ENCODE measurements at places on chromosomes 12 and 14. TPM values are rescaled to one million over a fixed set of nuclear protein-coding genes. Genes with fewer than 3 reads are reported as not detected.
A peak's percentile ranks its signal among the peaks of the same experiment; 100 is the strongest.

DNA sequence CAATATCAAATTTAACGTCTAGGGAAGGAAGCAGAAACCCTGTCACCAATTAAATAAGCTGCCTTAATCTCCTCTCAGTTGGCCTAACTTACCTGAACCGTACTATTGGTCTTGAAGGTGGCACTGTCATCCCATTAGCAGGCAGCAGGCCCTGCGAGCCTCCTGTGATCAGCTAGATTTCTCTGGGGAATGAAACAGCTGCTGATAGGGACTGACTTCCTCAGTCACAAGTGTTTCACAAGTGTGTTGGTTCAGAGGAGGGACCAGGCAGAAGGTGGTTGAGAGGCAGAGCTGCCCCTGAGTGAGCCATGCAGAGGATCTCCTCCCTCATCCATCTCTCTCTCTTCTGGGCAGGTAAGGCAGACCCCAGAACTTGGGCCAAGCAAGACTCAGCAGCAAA lies 166.8 kb downstream of the DAD1 start:
- DNase-seq, result peak; percentile 66

The CPNE6 gene
- total RNA-seq, result not detected

The TROAP gene
- 0.97 TPM for total RNA-seq

DNA sequence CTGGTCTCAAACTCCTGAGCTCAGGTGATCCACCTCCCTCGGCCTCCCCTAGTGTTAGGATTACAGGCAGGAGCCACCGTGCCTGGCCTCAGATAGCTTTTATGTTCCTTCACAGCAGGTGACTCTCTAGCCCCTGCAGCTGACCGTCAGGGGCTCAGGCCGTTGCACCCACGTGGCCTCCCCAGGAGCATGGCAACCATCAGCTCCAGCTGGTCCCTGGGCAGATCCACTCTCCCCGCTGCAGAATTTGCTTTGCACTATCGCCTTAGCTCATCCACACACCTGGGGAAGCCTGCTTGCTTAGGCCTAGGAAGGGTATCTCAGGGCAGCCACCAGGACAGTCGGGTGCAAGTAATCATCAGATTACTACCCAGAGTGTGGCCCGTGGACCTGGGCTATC lies 62.6 kb downstream of the TSPAN9 start:
- DNase-seq, result no peak

The ACSM4 gene
- not detected for total RNA-seq

The CLEC4A gene
- 1.2 TPM for total RNA-seq

DNA sequence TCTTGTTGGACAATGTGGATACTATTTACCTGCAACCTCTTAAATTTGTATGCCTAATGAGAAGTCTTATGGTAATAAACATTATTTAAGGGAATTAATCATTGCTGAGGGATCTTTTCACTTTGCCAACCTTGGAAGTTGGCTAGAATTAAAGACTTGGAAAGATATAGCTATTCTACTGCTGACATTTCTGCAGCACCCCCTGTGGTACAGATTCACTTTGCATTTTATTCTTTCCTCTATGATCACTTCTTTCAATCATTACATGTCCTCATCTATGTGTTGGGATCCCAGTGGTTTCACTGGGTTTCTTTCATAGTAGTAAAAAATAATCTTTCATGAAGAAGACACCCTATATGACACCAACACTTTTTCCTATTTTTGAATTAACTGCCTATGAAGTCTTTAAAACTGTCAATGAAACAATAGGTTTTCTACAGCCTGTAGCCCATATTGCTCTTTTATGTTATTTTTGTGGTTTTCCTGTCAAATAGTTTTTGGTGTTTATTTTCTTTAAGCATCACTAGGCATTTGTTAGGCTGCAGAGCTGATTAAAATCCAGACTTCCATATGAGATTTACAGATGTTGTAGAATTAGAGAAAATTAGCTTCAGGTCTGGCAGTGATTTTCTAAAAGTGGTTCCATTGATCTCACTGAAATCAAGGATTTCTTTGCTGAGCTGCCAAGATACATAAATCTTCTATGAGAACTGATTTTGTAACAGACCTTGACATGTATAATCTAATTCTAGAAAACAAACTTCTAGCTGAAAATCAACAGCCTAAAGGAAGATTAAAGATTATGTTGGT lies 256.1 kb downstream of the NAV3 start:
- no peak for DNase-seq

The SLC7A8 gene
- total RNA-seq, result 11.5 TPM

DNA sequence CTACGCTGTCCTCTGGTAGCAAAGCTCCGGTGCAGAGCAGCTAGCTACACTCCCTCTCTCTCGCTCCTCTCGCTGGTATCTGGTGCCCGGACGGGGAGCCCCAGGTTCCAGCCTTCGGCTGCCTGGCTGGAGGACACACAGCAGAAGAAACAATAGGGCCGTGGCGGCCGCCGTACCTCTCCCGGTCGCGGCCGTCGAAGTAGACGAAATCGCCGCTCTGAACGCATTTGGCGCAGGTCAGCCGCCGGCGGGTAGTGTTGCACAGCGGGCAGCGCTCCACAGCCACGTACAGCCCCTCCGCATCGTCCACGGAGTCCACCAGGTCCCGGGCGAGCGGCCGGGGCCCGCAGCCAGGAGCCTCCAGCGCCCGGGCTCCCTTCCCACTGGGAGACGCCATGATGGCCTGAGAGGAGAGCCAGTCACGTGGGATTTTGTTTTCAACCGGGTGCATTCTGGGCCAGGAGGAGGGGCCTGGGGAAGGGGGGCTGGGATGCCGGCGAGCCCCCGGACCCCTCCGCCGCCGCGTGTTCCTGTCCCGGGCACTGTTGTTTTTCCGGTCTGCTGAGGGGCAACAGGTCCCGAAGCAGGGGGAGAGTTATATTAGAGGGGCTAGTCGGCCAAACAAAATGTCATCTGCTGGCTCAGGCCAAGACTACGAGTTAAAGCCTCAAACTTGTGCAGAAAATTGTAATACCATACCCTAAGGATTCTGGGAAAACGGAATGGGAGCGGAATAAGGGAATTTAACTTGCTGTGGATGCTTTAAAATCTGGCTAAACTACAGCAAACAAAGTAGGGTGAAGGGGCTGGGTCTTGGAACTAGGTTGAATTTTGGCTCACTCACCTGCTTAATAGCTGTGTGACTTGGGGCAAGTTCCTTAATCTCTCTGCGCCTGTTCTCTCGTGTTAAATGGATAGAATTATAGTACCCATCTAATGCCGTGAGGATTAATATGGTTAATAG lies at the start of gene ATG14:
ATG14 (minus strand) TSS at position 405 of the 964 bp plus-strand sequence; CDS start at position 397, 8 bp downstream.
- peak; percentile 90 for DNase-seq

DNA sequence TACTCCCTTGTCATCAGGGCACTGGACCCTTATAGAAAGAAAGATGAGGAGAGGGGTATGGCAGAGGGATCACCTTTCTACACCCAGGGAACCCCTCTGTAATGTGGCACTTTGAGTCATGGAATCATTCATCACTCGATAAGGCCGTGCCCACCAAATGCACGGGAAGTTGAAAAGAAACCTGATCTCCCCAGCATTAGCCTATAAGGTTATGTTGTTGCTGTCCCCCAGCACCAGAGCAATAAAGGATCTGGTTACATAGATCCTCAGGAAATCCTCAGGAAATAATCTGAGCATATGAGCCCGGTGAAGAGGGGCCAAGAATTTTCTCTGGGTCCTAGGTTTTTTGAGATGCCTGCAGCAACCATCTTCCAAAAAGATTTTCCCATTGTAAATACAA lies 148.8 kb upstream of the CRY1 start:
- DNase-seq, result no peak

DNA sequence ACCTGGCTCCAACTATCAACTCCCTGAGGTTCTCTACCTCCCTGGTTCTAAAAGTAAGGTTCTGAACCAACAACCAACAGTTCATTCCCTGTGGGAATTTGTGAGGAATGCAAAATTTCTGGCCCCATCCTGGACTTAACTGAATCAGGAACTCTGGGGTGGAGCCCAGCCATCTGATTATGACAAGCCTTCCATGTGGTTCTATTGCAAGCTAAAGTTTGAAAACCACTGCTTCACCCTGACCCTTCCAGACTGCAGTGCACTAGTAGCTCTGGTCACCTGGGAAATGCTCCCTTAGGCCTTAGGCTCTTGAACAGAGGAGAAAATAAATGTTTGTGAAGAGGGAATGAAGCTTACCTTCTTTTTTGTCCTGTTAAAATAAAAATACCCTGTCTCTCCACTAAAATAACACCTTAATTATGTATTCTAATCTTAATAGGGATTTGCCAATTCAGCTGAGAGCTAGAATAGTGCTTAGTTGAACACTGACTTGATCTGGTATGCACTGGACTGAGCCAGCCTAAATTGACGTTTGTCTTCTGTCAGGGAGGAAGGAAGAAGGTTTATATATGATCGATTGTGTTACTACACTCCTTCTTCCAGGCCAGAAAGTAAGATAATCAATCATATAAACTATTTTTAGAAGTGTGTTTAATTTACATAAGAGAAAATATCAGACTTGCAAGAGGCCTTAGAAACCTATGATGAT lies 39.1 kb upstream of the DDHD1 start:
- no peak for DNase-seq

The LETMD1 gene
- total RNA-seq, result 17.0 TPM

- DNase-seq, result no peak
Observed at GRCh38 chr14:73266317-73266716, 29.0 kb downstream of the PAPLN start.

The KRT71 gene
- total RNA-seq, result not detected

The PLEKHG7 gene
- not detected for total RNA-seq

The CLEC1B gene
- not detected for total RNA-seq

- no peak for DNase-seq
Observed at GRCh38 chr12:49887091-49887490, 16.6 kb downstream of the FAIM2 start.

The BHLHE41 gene
- 34.5 TPM for total RNA-seq

The ZNF891 gene
- total RNA-seq, result 1.2 TPM

- DNase-seq, result peak; percentile 75
Observed at GRCh38 chr12:12807970-12808702, 5.0 kb upstream of the DDX47 start.

The CLMN gene
- 7.6 TPM for total RNA-seq

GRCh38 chr12:109475993-109476806 lies 900 bp downstream of the KCTD10 start:
- no peak for DNase-seq

DNA sequence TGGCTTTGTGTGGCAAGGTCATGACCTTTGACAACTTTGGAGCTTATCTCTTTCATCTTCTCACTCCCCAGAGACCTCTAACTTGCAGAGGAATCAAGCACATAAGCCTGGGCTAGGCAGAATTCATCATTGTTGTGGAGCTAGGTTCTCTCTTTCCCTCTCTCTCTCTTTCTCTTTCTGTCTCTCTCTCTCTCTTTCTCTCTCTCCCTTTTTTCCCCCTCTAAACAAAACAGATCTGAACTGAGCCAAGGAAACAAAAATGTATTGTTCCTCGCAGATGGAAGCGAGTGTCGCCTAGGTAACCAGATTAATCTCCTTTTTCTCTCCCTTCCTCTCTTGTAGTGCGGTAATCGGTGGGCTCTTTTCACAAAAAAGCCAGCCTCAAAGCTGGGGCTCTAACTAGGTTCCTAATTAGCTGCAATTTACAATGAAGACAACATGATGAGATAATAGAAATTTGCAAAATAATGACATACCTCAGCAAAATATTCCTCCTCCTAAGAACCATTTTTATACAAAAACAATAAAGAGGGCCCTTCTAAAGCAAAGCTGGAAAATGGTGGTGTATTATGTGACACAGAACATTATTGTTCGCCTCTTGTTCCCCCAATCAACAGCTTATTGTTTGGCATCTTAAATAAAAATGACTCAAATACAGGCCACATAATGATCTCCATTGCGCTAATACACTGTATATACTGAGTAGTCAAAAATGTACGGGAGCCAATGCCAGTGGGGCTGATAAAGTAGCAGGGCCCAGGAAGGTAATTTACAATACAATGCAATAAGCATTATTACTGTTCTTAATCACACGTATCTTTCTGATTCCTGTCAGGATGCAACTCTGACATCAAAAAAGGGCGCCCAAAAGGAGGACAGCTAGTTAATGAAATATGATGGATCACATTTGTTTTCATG lies 65.7 kb upstream of the SOX5 start:
- DNase-seq, result no peak

The AMN gene
- total RNA-seq, result 0.14 TPM

The TBX3 gene
- 11.9 TPM for total RNA-seq

The RHNO1 gene
- 4.3 TPM for total RNA-seq

DNA sequence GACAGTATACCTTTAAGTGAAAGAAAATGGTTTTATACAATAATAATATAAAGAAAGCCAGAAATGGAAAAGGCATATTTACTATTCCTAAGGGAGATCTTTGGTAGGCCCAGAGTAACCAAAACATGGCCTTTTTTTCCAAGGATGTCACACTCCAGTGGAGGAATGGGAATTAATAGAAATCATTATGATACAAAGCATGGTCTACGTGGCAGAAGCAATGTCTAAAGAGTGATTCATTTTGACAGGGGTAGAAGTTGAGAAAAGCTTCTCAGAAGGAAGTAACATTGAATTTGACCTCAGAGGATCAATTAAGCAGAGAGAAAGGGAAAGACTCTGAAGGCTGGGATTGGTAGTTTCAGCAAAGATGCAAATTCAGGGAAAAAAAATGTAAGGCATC lies 208.6 kb downstream of the BTG1 start:
- no peak for DNase-seq

The POTEG gene
- total RNA-seq, result not detected

GRCh38 chr12:65937161-65937641 lies 112.9 kb downstream of the HMGA2 start:
- DNase-seq, result no peak

- peak; percentile 87 for DNase-seq
Observed at GRCh38 chr14:104732355-104732804, 8.4 kb downstream of the ADSS1 start.

The SYNDIG1L gene
- not detected for total RNA-seq

The TMPRSS12 gene
- total RNA-seq, result not detected

The HCAR1 gene
- 0.08 TPM for total RNA-seq

The STYK1 gene
- not detected for total RNA-seq

The DBX2 gene
- total RNA-seq, result 0.24 TPM

The CLEC2A gene
- not detected for total RNA-seq

DNA sequence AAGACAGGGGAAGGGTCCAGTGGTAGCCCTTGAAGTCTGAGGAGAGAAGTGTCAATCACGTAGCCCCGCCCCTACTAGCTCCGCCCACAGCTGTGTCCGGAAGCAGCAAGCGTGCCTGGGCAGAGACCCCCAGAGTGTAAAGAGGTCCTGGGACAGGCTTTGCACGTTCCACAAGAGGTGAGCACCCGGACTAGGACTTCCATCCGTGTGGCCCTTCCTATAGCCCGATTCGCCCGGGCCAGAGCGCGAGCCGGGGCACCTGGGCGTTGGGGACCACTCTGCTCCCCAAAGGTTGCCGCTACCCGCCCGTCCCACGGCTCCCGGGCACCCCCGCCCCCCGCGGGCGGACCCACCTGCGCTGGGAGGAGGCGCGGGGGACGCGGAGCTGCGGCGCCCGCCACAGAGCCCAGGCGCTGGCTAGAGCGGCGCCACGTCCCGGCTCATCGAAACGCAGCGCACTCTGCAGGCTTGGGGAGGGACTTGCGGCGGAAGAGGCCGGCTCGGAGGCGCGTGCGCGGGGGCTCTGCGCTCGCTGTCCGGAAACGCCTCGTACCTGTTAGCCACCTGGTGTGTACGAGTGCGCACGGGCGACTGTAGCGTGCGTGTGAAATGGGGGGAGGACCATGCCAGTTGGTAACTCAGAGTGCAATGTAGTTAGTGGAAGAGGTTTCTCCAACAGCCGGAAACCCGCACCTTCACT lies at the start of gene RABGGTA:
RABGGTA (minus strand) TSS at position 464 of the 700 bp plus-strand sequence. CDS start 482 bp downstream, outside the sequence.
- peak; percentile 94 for DNase-seq

GRCh38 chr12:115002434-115002833 lies 318.5 kb upstream of the TBX3 start:
- no peak for DNase-seq

GRCh38 chr14:99454246-99454645 lies 26.4 kb downstream of the SETD3 start:
- no peak for DNase-seq

- DNase-seq, result no peak
Observed at GRCh38 chr14:96614481-96614881, 112.3 kb downstream of the PAPOLA start.

The GRIN2B gene
- total RNA-seq, result not detected

The PRH2 gene
- total RNA-seq, result not detected

The ZNF268 gene
- total RNA-seq, result 6.8 TPM
